ENCODE measurements at places on chromosomes 16 and 17.

DNA sequence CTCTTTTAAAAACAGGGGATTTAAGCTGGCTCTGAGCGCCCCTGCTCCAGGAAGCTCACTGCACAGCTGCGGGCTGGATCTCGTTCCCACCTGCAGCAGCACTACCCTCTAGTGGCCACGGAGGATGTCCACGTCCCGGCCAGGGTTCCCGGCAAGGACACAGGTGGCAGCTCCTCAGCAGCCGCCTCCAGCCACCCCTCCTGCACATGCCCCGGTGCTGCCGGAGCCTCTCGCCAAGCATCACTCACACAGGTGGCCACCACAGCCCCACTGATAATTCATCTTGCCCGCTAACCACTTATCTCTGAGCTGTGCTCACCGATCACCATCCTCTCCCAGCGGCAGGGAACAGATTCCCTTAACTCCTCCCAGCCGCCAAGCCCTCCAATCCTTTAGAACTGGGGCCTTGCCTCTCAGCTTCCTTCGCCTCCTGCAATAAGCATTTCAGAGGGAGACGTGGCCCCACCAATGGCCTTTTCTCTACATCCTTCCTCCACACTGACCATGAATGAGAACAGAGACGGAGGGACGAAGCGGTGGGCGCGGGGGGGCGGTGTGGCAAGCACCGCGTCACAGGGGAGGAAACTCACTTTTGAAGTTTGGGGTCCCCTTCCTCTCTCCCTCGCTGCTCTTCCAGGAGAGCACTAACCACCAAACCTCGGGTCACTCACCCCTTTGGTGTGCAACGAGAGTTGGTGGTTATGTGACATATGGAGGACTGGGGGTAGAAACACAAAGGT is 222.1 kb downstream of the RBFOX3 start:
- peak; percentile 59 for DNase-seq

GRCh38 chr17:41651625-41652460 is 27.5 kb upstream of the KRT17 start:
- no peak for DNase-seq

DNA sequence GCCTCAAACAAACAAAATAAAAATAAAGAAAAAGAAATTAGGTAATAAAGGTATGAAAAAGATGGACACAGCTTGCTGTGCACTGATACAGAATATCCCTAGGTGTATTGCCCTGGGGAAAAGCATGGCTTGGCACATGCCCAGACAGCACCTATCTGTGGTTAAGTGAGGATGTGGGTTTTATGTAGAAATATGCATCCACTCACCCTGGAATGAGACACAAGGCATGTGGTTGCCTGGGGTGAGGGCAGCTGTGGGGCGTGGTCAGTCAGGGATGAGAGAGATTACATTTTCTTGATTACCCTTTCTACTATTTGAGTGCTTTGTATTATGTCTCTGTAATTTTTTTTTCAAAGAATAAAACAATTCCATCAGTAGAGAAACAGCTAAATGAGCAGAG is 6.9 kb downstream of the PLLP start:
- DNase-seq, result peak; percentile 96

DNA sequence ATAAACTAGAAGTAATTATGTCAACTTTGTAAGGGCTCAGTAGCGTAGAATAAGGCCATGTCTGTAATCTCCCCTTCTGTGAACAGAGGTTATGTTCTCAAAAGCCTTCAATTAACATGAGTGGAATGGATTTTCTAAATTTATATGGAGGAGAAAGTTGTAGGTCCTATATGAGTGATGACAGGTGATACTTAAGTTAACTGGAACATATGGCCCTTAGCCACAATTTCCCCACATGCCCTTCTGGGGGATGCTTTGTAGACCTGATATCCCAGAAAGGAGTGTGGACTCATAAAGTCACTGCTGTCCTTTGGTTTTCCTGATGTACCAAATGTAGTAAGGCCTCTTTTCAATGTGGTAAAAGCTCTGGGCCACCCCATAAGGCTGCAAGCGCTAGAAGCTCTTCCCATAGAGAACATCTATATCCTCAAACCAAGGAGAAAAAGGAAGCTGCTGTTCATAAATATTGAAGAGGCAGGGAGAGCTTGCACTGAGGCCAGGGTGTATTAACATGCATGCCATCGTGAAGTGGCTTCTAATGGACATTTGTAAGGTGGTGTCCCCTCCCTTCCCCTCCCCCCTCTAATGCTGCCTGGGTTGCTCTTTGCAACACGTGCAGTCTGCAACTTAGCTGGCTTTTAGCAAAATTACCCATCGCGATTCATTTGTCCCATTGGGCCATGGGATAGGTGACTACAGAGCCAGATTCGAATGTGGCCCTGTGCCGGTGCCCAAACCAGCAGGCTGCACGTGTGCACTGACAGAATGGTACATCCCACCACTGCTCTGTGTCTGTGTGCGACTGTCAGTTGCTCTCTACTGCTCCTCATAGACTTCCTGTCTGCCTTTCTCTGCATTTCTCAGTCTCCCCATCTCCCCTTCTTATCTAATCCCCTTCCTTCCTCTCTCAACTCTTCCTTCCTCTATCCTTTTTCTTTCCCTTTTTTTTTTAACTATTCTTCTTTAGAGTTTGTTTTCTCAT is 269.0 kb downstream of the WWOX start:
- DNase-seq, result no peak

DNA sequence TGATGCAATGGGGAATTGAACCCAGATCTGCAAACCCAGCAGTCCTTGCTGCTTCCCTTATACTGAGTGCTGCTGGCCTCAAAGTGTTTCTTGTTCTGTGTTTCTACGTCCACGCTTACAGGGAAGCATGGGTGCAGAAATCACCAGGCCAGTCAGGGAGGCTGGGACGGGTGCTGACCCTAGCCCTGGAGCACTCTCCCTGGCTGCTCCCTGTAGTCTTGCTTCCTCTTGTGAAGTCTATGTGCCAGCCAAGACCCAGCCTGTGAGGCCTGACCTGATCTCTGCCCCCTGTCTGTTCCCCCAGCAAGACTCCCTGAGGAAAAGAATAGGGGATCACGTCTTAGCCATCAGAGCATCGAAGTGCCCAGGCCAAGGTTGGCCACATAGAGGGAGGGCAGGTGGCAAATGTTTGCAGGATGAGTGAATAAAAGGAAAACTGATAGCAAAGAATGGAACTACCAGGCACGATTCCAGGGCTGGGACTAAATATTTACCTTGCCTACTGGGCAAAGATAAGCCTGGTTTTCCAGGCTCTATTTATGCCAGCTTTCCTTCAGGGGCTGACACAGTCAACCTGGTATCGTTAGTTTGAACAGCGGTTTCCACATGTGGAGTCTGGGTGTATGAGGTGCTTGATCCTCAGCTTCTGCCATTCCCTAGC is 41.2 kb upstream of the RHOT1 start:
- no peak for DNase-seq

- DNase-seq, result no peak
These were observed 136.7 kb upstream of the HS3ST2 start for GRCh38 chr16:22677024-22677830.

GRCh38 chr16:82895843-82896242 is 269.1 kb downstream of the CDH13 start:
- DNase-seq, result no peak

GRCh38 chr16:30535777-30536190 is 1.1 kb upstream of the ZNF747 start:
- DNase-seq, result peak; percentile 72

DNA sequence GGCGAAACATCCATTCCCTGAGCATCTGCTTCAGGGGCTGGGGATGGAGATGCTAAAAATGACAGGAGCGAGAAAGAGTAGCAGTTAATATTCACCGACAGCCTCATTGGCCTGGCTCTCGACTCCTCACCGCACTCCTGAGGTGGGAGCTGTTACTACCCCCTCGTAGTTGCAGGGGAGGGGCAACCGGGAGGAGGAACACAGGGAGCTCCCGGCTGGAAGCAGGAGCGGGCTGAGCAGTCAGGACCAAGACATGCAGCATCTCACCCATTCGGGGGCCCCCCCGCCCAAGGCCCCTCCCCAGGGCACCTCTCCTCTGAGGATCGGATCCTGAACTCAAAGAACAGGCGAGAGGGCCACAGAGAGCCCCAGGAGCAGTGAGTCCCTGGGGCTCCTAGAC is 4.5 kb upstream of the ACSF3 start:
- DNase-seq, result no peak

GRCh38 chr17:58312829-58313228 is 15.8 kb downstream of the TSPOAP1 start:
- DNase-seq, result no peak

GRCh38 chr17:81364278-81365147 is 30.7 kb upstream of the BAHCC1 start:
- no peak for DNase-seq

All from ELR (cell line).